ENCODE measurements at places on chromosomes 16 and 17.

DNA sequence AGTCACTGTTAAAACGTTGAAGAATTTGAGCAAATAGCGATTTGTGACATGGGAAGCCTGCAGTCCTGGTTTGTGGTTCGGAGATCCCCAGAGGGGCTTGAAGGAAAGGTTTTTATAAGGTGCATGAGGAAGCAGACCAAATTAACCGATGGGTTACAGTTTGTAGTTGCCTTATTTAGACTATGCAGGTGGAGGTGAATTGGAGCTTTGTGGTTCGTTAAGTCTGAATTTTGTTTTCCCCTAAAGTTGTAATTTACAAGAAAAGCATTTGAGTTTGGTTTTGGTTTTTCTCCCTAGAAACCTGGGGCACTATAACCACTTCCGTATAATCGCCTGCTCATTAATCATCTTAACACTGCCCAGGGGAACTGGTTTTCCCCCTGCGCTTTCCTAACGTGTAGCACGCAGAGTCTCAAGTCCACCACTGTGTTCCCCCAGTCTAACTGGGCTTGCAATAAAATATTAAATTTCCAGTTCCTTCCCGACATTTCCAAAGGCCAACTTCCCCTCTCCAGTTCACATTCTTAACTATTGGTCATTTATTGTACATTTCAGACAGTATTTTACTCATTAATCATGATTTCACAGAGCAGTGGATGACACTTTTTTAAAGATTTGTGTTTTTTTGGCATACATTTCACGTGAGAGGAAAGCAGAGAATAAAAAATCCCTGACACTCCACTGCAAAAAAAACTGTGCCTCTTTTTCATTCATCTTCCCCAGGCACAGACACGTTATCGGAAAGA is 932 bp downstream of the ZNF267 start:
- DNase-seq: peak; percentile 36

DNA sequence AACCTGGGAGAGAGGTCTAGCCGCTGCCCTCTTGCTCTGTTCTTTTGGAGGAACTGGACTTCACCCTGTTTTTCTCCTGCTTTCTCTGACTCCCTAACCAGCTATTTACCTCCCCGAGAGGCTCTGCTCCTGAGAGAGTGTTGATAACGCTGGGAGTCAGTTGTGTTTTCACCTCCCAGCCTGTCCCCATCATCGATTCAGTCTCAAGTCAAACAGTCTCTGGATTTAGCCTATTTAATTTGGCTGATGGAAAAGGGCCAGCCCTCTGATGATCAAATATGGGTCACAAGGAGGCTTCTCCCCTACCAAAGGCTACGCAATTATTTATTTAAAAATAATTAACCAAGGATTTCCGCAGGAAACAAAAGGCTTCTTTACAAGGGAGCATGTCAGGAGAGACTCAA is 31.8 kb downstream of the HNF1B start:
- no peak for DNase-seq

- no peak for DNase-seq
Measured at GRCh38 chr16:67805718-67806427, 487 bp downstream of the RANBP10 start.

- no peak for DNase-seq
Measured at GRCh38 chr16:79800016-79800608, 199.6 kb upstream of the MAF start.

GRCh38 chr16:78633551-78633950 is 534.1 kb downstream of the WWOX start:
- DNase-seq: no peak

DNA sequence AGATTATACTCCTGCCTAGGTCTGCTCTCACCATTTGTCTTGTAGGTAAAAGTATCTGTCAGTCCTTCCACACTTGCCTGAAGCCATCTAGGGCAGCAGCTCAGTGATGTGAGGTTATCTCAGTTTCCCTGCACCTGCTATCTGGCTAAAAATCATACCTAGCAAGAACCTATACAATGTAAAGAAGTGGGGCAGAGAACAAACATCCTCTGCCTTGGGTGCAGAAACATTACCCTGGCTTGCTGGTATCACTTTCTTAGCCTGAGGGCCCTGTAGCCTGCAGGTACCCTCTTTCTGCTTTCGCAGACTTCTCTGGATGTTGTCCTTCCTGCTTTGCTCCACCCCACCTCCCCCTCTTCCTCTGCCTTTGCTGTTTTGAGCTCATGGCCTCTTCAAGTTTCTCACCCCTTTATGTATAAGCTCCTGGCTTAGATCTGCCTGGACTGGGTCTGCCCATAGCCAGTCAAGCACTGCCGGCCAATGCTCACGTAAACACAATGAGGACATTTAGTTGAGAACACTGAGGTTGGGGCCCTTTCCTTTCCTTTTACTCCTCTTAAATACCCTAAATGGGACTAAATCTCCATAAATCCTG is 8.7 kb upstream of the SDK2 start:
- DNase-seq: no peak

GRCh38 chr16:9469512-9469911 is 378.1 kb downstream of the HAPSTR1 start:
- no peak for DNase-seq

DNA sequence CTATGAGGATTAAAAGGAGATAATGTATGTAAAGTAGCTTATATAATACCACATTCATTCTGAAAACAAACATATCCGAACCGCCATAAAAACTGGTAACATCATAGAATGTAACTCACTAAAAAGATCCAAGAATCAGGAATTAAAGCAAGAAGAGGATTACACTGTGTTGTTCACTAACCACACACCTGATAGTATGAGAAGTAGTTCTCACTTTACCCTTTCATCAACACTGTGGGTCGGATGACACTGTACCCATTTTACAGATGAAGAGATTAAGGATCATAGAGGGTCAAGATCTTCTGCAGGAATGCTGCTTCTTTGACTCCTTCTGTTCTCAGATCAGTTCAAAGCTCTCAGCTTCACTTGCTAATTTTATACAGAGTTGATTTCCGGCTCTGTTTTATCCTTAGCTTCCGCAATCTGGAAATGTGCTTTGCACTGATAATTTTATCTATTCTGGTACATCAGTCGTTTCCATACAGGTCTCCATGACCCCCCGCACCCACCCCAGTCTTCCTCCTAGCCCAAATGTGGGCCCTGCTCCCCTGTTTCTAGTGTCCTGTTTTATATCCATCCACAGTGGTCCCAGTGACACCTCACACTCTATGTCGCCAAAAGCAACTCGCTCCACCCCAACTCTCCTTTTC is 288.6 kb upstream of the CCL2 start:
- DNase-seq: no peak

DNA sequence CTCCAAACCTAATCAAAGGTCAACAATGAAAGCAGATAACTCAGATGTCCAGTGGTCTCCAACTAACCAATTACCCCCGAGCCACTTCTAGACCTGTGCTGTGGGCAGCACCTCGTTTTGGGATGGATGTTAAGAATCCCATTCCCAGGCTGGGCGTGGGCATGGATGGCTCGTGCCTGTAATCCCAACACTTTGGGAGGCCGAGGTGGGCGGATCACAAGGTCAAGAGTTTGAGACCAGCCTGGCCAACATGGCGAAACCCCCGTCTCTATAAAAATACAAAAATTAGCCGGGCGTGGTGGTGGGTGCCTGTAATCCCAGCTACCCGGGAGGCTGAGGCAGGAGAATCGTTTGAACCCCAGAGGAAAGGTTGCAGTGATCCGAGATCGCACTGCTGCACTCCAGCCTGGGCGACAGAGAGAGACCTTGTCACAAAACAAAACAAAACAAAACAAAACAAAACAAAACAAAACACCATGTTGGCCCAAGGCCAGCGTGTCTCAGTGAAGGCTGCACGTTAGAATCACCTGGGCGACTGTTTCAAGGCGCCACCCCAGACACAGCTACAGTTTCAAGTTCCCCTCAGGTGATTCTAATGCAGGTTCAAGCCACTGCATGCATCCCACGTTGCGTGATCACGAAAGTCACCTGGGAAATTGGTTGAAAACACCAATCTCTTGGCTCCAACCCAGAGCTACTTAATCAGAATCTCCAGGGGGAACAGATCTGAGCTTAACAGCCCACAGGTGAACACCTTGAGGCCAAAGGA is 21.3 kb downstream of the COX4I1 start:
- DNase-seq: no peak

DNA sequence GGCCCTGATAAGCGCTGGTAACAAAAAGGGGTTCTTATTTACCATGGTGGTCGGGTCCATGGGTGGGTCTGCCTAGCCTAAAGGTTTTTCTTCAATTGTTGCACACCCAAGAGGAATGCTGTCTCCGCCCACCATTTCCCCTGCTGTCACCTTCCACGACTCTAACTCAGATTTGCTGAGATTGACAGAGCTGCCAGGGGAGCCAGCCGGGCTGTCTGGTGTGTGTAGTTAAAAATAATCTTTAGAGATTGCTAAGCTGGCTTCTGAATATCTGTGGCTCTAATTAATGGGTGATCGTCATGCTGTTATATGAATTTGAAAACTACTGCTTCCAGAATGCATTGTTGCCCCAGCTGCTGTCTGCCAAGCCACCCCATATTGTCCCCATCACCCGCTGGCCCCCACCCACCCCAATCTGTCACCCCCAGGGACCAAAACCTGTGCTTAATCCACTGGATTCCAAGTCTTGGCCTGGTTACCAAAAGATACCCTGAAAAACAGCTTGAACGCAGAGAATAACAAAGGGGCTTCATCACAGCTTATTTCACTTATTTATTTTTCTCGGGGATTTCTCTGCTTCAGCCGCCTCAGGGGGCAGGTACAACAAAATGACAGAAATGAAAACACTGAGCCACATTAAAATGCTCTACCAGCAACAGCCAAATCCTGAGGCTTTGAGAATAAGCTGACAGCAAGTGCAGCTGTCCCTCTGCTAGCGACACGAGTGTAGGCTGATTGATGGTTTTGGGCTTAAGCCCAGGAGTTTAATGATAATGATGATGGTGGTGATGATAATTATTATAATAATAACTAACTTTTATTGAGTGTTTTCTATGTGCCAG is 46.1 kb upstream of the NLK start:
- no peak for DNase-seq

- DNase-seq: no peak
Measured at GRCh38 chr17:62995377-62995885, 29.4 kb downstream of the TANC2 start.

- DNase-seq: no peak
Measured at GRCh38 chr17:21377705-21378396, 1.7 kb downstream of the KCNJ12 start.

DNA sequence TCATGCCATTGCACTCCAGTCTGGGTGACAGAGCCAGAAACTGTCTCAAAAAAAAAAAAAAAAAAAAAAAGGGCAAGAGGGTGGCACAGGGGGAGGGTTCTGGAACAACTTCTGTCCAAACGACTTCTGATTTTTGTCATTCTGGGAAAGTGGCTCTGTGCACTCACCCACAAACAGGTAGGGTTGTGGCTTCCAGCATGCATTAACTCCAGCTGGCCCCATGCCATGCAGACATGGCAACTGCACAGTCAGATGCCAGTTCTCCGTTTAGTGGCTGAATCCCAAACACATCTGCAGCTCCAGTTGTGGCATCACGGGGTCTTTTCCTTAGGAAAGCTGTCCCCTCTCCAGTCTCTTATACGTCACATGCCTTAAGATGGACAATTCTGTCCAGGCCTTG is 30.3 kb downstream of the B4GALNT2 start:
- DNase-seq: no peak

DNA sequence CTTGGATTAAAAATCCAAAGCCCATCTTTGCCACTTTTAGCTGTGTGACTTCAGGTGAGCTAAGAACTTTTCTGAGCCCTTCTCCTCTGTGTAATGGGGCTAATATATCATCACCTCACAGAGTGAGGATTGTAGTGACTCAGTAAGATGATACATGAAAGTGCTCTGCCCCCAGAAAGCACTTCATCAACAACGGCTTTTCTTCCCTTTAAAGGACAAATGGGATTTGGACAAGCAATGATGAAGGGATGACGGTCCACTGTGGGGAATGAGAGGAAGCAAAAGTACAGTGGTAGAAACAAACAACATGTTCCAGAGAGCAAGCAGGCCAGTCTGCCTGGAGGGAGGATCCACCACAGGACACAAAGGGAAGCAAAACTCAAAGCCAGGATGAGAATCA is 14.3 kb upstream of the TMED6 start:
- no peak for DNase-seq

- DNase-seq: no peak
Measured at GRCh38 chr17:31688701-31689100, 170.3 kb downstream of the COPRS start.

GRCh38 chr17:17034026-17034425 is 8.2 kb upstream of the MPRIP start:
- no peak for DNase-seq

GRCh38 chr17:43524945-43525575 is 21.1 kb downstream of the ETV4 start:
- no peak for DNase-seq

DNA sequence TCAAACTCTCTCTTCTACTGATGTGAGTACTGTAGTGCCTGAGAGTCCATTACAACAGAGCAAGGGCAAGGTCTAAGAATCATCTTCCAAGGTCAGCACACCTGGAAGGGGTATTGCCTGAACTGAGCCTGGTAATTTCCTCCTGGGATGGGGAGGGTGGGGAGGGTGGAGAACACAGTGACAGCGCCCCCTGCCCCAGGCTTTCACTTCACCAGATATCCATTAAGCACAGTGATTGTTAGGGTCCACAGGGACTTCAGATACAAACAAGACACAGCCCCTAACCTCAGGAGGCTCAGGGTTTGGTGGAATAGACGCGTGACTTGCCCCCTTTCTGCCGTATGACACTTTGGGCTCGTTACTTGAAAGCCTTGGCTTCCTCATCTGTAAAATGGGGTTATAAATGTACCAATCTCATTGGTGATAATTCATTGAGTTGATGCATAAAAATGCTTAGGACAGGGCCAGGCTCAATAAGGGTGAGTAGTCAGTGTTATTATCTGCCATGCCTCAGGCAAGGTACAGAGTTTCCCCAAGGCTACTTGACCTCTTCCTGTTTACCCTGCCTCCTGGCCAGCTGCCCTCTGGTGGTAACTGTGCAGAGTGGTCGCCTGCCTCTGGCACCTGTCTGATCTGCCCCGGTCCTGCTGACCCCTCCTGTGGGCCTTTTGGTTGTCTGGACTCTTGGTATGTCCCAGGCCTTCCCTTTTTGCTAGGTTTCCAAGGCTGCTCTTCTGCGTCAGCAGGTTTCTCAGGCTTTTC is 13.1 kb upstream of the BRD7 start:
- no peak for DNase-seq

DNA sequence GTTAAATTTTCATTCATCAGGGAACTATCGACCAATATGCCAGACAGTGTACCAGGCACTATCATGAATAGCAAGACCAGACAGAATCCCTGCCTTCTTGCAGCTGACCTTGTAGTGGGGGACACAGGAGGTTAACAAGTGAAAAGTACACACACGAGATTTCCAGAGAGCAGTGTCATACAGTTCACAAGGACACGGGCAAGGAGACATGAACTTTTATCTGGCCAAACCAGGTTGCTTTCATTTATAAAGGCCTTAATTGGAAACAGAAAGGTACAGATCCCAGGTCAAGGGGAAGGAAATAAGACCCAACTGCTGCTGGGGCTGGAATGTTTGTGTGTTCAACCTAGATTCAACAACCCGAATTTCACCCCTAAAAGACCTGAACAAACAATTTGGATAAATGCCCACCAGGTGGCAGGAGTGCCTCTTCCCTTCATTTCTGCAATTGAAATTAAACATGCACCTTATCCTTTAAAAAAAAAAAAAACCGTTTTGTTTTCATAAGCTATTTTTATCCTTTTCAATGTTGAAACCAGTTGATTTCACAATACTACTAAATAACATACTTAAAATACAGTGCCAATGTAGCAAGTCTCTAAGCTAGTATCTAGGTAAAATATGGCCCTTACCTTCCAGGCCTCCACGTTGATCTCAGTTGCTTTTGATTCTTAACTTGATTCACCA is 65.9 kb downstream of the EMP2 start:
- peak; percentile 59 for DNase-seq

GRCh38 chr16:7343243-7343642 is 10.6 kb downstream of the RBFOX1 start:
- no peak for DNase-seq
